ENCODE measurements at places on chromosomes 4 and X. TPM values are rescaled to one million over a fixed set of nuclear protein-coding genes. Genes with fewer than 3 reads are reported as not detected.

EGFL6 gene
- total RNA-seq = 0.98 TPM

TMEM271 gene
- 11.6 TPM for total RNA-seq

CCKAR gene
- total RNA-seq = 0.25 TPM

UGT2B10 gene
- not detected for total RNA-seq

USP27X gene
- total RNA-seq = 12.5 TPM

YY2 gene
- 0.98 TPM for total RNA-seq

KCNE5 gene
- total RNA-seq = 1.5 TPM

RIPPLY1 gene
- total RNA-seq = 0.25 TPM

PF4V1 gene
- not detected for total RNA-seq

ALAS2 gene
- total RNA-seq = 9.8 TPM

FABP2 gene
- not detected for total RNA-seq

SMAD1 gene
- total RNA-seq = 28.8 TPM

NWD2 gene
- 29.0 TPM for total RNA-seq

PTCHD1 gene
- 11.1 TPM for total RNA-seq

NLRP2B gene
- 0.25 TPM for total RNA-seq

PTTG2 gene
- total RNA-seq = not detected

DNAAF6 gene
- not detected for total RNA-seq

GRPR gene
- total RNA-seq = 0.74 TPM

CXCL8 gene
- total RNA-seq = 4.7 TPM

FAM47A gene
- not detected for total RNA-seq

TLR8 gene
- total RNA-seq = under 0.01 TPM

CLDN34 gene
- total RNA-seq = not detected

BEX1 gene
- total RNA-seq = 99.8 TPM

PNMA6F gene
- 0.49 TPM for total RNA-seq

CSAG3 gene
- total RNA-seq = not detected

EXOC1 gene
- total RNA-seq = 67.6 TPM

DIPK2B gene
- total RNA-seq = 6.4 TPM

TACC3 gene
- 3.2 TPM for total RNA-seq

Data from temporal lobe (tissue), 4 donors.